ENCODE measurements at places on chromosomes 7 and 10. TPM values are rescaled to one million over a fixed set of nuclear protein-coding genes. Genes with fewer than 3 reads are reported as not detected.

- H3K27ac ChIP-seq: peak overlapping the region; percentile 99
- no peaks in the 10 kb centered on the region for H3K36me3 ChIP-seq
- peak overlapping the region; percentile 90 for H3K4me3 ChIP-seq
- DNase-seq: no peak
- H3K27me3 ChIP-seq: no peaks in the 10 kb centered on the region
Measured at GRCh38 chr10:101063050-101063525, 1.3 kb downstream of the KAZALD1 start.

DNA sequence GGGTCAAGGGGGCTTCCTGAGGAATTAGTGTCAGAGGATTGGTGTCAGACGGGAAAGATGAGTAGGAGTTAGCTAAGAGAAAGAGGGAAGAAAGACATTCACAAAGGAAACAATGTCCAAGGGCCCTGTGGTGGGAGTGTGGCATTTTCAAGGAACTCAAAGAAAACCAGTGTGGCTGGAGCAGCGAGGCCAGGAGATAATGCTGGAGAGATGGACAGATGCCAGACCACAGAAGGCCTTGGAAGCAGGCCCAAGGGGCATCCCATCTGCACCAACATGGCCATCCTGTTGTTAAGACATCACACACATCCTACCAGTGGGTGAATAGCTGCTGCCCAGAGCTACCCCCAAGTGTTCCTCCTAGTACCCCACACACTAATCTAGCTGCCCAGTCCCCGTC is 36.1 kb upstream of the CUL1 start:
- H3K4me3 ChIP-seq: no peak overlapping the region
- no peaks in the 10 kb centered on the region for H3K36me3 ChIP-seq
- no peaks in the 10 kb centered on the region for H3K4me1 ChIP-seq
- H3K27me3 ChIP-seq: no peaks in the 10 kb centered on the region
- DNase-seq: no peak

DNA sequence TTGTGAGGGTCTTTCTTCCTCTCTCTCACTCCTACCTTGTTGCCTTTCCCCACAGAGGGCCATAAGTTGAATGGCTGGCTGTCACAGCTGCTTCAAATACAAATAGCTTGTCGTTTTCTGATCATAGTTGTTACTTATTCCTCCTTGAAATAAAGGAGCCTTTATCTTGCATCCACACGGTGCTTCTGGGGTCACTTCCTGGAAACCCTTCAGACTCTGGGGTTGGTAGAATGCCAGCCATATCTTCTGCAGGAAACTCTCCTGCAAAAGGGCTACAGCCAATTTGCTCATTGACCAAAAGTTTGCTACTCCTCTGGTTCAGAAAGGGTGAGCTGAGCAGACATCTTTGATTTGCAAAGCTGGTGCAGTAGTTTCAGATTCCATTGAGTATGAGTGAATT is 70.4 kb downstream of the FAM185A start:
- no peaks in the 10 kb centered on the region for H3K27me3 ChIP-seq
- no peak for DNase-seq
- no peaks in the 10 kb centered on the region for H3K4me1 ChIP-seq
- H3K27ac ChIP-seq: no peak overlapping the region

GRCh38 chr7:22124941-22125340 is 179.2 kb upstream of the CDCA7L start:
- H3K4me3 ChIP-seq: no peak overlapping the region
- H3K4me1 ChIP-seq: peaks cover 4% of the 10 kb centered on the region
- no peak overlapping the region for H3K27ac ChIP-seq
- no peaks in the 10 kb centered on the region for H3K27me3 ChIP-seq
- no peak for DNase-seq

DNA sequence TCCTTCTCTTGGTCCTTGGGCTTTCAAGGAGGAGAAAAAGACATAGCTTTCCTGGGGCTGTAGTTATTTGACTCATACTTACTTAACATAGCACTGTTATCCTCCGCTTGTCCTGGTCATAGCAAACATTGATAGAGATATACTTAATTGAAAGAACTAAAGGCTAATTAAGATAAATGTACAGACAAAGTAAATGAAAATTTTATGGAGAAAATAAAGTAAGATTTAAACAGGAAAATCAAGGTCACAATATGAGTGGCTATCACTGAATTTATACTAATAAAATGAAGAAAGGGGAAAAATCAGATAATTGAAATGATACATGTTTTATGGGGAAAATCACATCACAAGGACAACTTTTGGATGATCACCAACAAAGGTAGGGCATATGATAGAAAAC is 849.7 kb downstream of the GRM8 start:
- DNase-seq: no peak
- no peak overlapping the region for H3K4me3 ChIP-seq
- H3K27me3 ChIP-seq: no peaks in the 10 kb centered on the region
- H3K36me3 ChIP-seq: no peaks in the 10 kb centered on the region
- H3K27ac ChIP-seq: no peak overlapping the region

- H3K27me3 ChIP-seq: no peaks in the 10 kb centered on the region
- no peaks in the 10 kb centered on the region for H3K36me3 ChIP-seq
- H3K4me3 ChIP-seq: peak overlapping the region; percentile 64
- peaks cover 6% of the 10 kb centered on the region for H3K4me1 ChIP-seq
- no peak overlapping the region for H3K27ac ChIP-seq
Measured at GRCh38 chr7:132614428-132615318, 38.4 kb upstream of the PLXNA4 start.

DNA sequence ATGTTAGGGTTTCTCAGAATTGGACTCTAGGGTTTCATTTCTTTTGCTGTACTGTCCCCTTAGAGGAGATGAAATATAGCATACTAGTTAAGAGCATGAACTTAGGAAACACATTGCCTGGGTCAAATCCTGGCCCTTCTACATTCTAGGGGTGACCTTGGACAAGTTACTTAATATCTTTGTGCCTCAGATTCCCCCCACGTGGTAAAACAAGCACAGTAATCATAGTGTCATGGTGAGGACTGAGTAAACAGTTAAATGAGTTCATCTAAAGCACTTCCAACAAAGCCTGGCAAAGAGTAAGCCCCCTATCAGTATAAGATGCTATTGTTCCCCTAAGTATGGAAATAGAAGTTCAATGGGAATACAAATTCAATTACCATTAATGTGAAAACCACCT is 5.1 kb downstream of the DPY19L1 start:
- peaks cover 6% of the 10 kb centered on the region for H3K4me1 ChIP-seq
- H3K27ac ChIP-seq: no peak overlapping the region
- H3K27me3 ChIP-seq: no peaks in the 10 kb centered on the region
- no peak overlapping the region for H3K4me3 ChIP-seq
- no peaks in the 10 kb centered on the region for H3K36me3 ChIP-seq
- DNase-seq: no peak

DNA sequence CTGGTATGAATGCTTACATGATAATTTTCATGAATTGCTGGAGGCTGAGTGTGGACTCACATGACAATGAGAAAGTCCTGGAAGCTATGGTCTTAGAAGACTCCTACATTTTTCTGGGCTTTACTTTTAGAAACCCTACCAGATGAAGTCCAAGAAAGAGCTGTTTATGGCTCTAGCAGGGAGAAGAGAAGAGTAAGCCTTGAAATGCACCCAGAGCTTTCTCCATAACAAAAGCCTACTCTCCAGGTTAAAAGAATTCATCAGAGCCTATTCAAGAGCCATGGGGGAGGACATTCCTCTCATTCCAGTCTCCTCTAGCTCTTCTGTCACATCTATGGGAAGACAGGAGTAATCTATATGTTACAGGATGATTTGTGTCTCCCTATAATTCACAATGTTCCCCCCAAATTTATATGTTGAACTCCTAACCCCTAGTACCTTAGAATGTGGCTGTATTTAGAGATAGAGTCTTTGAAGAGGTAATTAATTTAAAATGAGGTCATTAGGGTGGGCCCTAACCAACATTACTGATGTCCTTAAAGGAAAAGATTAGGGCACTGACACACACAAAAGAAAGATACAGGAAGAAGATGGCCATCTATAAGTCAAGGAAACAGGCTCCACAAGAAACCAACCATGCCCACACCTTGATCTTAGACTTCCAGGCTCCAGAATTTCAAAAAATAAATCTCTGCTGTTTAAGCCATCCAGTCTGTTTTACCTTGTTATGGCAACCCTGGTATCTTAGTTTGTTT is 193.8 kb upstream of the PTER start:
- H3K36me3 ChIP-seq: no peaks in the 10 kb centered on the region
- H3K4me3 ChIP-seq: no peak overlapping the region
- no peaks in the 10 kb centered on the region for H3K4me1 ChIP-seq
- H3K27me3 ChIP-seq: no peaks in the 10 kb centered on the region
- H3K27ac ChIP-seq: no peak overlapping the region
- no peak for DNase-seq

- no peak overlapping the region for H3K27ac ChIP-seq
- H3K4me3 ChIP-seq: no peak overlapping the region
- no peaks in the 10 kb centered on the region for H3K27me3 ChIP-seq
Measured at GRCh38 chr7:25218191-25218590, 10.1 kb downstream of the NPVF start.

GRCh38 chr10:21975378-21975990 is 28.0 kb downstream of the DNAJC1 start:
- H3K4me1 ChIP-seq: no peaks in the 10 kb centered on the region
- no peak overlapping the region for H3K27ac ChIP-seq
- no peak for DNase-seq
- no peaks in the 10 kb centered on the region for H3K27me3 ChIP-seq

- H3K27ac ChIP-seq: no peak overlapping the region
- peaks cover 35% of the 10 kb centered on the region for H3K27me3 ChIP-seq
- peaks cover 17% of the 10 kb centered on the region for H3K4me1 ChIP-seq
Measured at GRCh38 chr7:121330053-121330833, 1.4 kb downstream of the WNT16 start.

DNA sequence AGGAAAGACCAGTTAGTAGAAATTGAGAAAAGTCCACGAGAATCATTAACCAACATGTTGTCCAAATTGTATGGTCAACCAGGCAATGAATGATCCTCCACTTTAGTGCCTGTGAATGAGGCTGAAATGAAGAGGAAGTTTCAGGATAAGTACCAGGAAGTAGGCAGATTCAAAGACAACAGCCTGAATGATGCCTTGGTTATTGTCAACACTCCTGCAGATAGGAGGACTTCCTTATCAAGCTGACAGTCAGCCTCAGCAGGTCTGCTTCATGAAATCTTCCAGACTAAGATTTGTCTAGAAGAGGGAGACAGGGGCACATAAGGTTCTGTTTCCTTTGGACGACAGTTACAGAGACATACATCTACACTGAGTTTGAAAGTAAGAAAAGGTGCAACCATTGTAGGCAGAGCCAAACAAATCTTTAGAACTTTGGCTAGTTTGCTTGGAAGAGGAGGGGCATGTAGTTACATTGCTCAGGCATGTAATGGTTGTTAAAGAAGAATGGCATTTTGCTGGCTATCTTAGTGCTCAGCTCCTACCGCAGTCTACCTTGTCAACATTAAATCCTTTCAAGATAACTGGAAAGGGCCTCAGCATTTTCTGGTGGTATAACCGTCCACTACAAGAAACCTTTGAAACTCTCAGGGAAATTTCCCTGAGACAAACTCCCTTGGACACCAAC is 81.4 kb downstream of the ABI1 start:
- no peaks in the 10 kb centered on the region for H3K36me3 ChIP-seq
- peaks cover 22% of the 10 kb centered on the region for H3K4me1 ChIP-seq
- no peaks in the 10 kb centered on the region for H3K27me3 ChIP-seq
- no peak for DNase-seq
- H3K27ac ChIP-seq: no peak overlapping the region
- no peak overlapping the region for H3K4me3 ChIP-seq

DNA sequence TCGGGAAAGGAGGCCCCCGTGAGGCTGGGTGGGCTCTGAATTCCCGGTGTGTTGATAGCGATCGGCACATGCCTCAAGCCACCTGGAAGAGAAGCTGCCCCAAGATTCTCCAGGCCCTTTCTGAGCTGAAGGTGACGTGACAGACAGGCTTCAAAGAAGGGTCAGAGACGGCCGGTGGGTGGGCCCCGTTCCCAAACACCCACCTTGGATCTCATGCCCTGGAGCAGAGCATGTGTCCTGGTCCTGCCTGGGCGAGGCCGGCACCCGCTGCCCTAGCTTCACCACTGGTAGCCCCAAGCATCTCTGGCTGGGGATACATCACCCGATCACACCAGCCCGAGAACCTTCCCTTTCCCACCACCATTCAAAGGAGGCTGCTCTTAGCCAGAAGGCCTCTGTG is 399.0 kb downstream of the DNAJB6 start:
- no peak overlapping the region for H3K27ac ChIP-seq
- no peak for DNase-seq
- no peak overlapping the region for H3K4me3 ChIP-seq

DNA sequence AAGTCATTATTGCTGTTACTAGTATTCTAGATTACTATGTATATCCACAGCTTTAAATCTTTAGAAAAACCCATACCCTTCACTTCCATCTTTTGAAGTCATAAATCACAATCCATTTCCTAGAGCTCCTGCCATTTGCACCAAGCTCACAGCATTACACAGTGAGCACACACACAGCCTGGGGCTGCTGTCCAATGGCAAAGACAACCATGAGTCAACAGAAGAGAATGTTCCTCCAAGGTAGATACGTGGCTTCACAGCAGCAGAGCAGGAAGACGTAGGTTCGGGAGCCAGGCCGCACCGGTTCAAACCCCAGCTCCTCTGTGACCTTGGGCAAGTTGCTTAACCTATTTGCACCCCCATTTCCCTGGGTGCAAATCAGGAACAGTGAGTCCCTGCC is 234.6 kb downstream of the DIP2C start:
- peaks cover 14% of the 10 kb centered on the region for H3K4me1 ChIP-seq
- no peaks in the 10 kb centered on the region for H3K27me3 ChIP-seq
- H3K36me3 ChIP-seq: no peaks in the 10 kb centered on the region
- peak overlapping the region; percentile 10 for H3K4me3 ChIP-seq
- no peak for DNase-seq
- H3K27ac ChIP-seq: peak overlapping the region; percentile 66

DNA sequence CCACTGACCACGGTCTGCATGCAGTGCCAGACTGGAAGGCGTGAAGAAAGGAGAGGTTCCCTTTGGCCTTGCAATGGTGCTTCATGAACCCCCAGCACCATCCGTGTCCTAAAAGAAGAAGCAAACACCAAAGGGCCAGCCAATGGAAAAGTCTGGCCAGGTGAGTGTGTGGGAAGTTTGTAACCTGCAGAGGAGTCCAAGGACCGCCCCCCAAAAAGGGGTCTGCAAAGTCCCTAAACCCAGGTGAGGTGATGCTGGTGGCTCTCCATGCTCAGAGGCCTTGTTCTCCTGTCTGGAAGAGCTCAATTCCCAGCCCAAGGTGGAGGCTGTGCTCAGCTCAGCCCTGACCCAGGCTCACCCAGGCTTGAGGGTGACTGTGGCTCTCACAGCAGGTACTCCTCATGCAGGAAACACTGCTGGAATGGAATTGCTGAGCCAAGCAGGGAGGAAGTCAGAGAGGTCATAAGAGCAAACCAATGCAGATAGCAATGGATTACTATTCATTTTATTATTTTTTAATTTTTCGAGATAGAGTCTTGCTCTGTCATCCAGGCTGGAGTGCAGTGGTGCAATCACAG is 52.4 kb upstream of the NANOS1 start:
- H3K4me1 ChIP-seq: no peaks in the 10 kb centered on the region
- H3K27ac ChIP-seq: no peak overlapping the region
- DNase-seq: no peak
- no peaks in the 10 kb centered on the region for H3K27me3 ChIP-seq

Gene TMEM26
- 0.27 TPM for total RNA-seq

Gene NEUROD6
- not detected for total RNA-seq

Gene OR2A12
- total RNA-seq: not detected

Gene SKIDA1
- total RNA-seq: 5.3 TPM

Gene GOLGA7B
- total RNA-seq: not detected

Gene OPALIN
- total RNA-seq: not detected

Gene CLIP2
- total RNA-seq: 52.9 TPM

Gene COL1A2
- total RNA-seq: 1,117 TPM

Gene PAX4
- total RNA-seq: not detected

Gene PPP1R17
- total RNA-seq: not detected

Gene AMPH
- 5.9 TPM for total RNA-seq

Gene AGMO
- 3.0 TPM for total RNA-seq
